ENCODE measurements at places on chromosomes 7 and 10.

DNA sequence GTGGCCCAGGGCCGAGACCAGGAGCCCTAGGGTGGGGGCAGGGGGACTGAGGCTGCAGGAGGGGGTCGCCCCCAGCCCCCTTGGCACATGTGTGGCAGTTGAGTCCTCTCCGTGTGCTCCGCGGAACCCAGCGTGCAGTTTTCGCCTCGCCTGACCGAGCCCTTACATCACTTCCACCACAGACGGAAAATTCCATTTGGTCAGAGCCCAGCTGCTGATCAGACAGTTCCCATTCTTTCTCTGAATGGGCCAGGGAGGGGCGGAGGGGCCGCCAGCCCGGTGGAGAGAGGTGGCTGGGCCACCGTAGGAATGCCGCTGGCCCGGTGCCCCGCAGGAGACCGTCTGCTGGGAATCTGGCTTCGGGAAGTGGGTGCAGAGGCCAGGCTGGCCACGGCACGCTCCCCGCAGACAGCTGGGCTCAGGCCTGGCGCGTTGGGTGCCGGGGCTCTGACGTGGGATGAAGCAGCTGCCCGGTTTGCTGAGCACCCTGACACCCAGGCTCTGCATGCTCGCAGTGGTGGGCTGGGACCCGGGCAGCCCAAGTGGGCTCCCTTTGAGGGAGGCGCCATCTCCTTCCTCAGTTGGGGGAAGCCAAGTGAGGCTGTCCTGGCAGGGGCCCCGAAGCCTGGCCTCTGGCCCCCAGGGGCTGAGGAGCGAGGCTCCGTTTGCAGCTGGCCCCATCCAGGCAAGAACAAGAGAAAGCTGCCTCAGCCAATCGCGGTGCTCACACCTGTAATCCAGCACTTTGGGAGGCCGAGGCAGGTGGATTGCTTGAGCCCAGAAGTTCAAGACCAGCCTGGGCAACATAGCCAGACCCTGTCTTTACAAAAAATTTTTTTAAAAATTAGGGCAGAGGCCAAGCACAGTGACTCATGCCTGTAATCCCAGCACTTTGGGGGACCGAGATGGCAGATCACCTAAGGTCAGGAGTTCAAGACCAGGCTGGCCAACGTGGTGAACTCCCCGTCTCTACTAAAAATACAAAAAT, 9.9 kb downstream of the TTYH3 start:
- peak; percentile 83 for DNase-seq

GRCh38 chr10:52213321-52213752, 100.7 kb upstream of the DKK1 start:
- DNase-seq: no peak

DNA sequence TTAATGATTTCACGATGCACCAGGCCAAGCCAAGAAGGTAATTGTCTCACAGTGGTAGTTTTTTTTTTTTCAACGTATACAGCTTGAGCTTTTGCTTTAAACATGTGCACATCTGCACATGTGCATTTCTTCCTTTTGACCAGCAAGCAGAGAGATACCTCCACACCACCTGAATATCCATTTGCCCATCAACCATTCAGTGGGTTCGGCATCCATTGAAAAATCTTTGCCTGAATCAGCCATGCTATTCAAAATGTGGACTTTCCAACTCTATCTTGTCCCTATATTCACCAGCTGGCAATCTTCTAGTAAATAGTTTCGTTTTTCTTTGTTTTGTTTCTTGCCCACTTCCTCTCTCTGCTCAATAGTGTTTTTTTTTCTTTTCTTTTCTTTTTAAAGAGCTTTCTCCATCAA, 7.7 kb upstream of the TRA2A start:
- DNase-seq: no peak

- DNase-seq: no peak
Observed at GRCh38 chr10:103849212-103849877, 6.0 kb downstream of the SH3PXD2A start.

DNA sequence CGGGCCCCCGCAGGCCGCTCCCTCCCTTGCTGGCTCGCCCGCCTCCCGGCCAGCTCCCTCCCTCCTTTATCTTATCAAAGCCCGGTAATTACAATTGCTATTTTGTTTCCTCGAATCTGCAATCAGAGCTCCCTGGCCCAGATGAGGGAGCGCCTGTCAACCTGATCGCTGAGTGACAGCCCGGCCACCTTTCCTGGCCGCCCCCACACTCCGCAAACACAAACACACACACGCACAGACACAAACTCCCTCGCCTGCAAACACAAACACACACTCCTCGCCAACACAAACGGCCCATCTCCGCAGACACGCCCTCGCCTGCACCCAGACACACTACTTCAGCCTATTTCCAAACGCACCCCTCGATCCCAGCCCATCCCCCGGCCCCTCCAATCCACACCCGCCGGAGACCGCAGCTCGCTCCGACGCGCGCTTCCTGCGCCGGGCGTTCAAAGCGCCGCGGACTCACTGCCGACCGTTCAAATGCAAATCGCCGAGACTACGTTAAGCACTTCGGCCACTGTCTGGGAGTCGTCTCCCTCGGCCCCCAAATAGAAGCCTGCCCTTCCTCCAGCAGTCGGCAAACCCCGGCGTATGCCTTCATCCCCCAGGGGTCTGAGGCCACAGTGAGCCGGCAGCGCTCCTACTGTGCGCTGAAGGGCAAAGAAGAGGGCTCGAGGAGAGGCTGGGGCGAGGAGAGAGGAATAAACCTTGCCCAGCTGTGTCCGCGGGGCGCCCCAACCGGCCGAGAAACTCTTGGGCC, 3.0 kb upstream of the FGF8 start:
- no peak for DNase-seq

GRCh38 chr10:87630171-87630570, 29.5 kb upstream of the PAPSS2 start:
- no peak for DNase-seq
